ENCODE measurements at places on chromosomes 6 and 20.
A peak's percentile ranks its signal among the peaks of the same experiment; 100 is the strongest.

GRCh38 chr6:84976526-84977362, 212.3 kb upstream of the TBX18 start:
- DNase-seq, result peak; percentile 94

- no peak for DNase-seq
Observed at GRCh38 chr20:45919542-45920399, 7.8 kb upstream of the PLTP start.

DNA sequence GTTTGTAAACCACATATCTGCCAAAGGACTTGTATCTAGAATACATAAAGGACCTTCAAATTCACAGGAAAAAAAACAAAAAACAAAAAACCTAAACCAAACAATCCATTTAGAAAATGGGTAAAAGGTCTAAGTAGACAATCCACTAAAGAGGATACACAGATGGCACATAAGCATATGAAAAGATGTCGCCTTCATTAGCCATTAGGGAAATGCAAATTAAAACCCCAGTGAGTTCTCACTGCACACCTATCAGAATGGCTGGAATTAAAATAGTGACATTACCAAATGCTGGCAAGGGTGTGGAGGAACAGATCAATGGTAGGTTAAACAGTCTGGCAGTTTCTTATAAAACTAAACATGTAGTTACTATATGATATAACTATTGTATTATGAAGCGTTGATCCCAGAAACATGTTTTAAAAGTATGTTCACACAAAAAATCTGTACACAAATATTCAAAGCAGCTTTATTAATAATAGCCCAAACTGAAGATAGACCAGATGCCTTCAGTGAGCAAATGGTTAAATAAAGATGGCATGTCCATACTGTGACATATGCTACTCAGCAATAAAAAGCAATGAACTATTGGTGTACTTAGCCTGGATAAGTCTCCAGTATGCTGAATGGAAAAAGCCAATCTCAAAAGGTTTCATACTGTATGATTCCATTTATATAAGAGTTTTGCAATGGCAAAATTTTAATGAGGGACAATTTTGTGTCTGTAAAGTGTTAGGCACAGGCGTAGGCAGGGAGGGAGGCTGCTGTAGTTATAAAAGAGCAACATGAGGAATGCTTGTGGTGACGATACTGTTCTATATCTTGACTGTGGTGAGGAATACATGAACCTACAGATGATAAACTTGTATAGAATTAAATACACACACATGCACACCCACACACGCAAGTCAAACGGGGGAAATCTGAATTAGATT, 43.9 kb downstream of the PLCB1 start:
- no peak for DNase-seq

DNA sequence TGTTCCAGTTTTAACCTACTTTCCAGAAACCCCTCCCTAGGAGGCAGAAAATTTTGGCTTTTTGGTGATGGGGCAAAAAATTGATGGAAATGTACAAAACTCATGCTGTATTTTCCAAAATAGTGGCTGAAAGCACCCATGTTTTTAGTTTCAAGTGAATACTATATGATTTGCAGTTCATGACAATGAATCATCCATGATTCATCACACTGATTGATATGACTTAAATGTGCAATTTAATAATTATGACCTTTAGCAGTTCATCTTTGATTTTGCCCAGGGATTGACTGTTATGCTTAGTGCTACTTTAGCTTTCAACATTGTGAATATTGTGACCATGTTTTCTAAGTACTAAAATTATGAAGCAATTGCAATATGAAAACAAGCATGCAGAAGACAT, 478.7 kb downstream of the HTR1B start:
- no peak for DNase-seq

GRCh38 chr20:56358070-56358469, 704 bp upstream of the FAM210B start:
- DNase-seq, result no peak

All from A549 (cell line).